ENCODE measurements at places on chromosomes 2 and 18. TPM values are rescaled to one million over a fixed set of nuclear protein-coding genes. Genes with fewer than 3 reads are reported as not detected.

ACAA2 gene
- polyA plus RNA-seq: 54.5 TPM

ASPRV1 gene
- polyA plus RNA-seq: 7.1 TPM

EGR4 gene
- 0.14 TPM for polyA plus RNA-seq

MYL12B gene
- 505 TPM for polyA plus RNA-seq

AQP12A gene
- polyA plus RNA-seq: 0.34 TPM

EFR3B gene
- 0.18 TPM for polyA plus RNA-seq

RBM44 gene
- polyA plus RNA-seq: 0.82 TPM

TLK1 gene
- polyA plus RNA-seq: 29.3 TPM

CCDC74B gene
- polyA plus RNA-seq: 7.1 TPM

SMPD4 gene
- 42.6 TPM for polyA plus RNA-seq

All from thymus (tissue), 14 donors.